Activated CD4-positive, CD25-positive, alpha-beta regulatory T cell (primary cell): ENCODE measurements at places on chromosomes 7 and 10.

GRCh38 chr7:81604808-81605174 lies 165.1 kb downstream of the HGF start:
- no peak for DNase-seq

- DNase-seq: no peak
Measured at GRCh38 chr7:134419085-134419484, 39.8 kb downstream of the AKR1B1 start.

- no peak for DNase-seq
Measured at GRCh38 chr10:112811741-112812551, 138.1 kb upstream of the TCF7L2 start.

- no peak for DNase-seq
Measured at GRCh38 chr10:112296908-112297331, 13.7 kb downstream of the TECTB start.

DNA sequence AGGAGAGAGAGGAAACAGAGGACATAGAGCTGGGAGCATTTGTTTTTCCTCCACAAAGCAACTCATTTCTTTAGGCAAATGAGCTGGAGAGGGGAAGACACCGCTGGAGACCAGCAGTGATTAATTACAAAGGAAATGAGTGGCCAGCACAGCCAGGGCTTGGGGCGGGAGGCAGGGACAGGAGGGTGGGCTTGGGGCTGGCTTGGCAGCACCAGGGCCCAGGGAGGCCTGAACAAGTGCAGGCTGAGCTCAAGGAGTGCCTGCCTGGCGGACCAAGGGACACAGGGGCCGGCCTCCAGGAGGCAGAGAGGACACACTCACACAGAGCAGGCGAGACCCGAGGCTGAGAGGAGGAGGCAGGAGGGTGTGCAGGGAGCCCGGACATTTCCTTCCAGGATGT lies 149.0 kb upstream of the UNC5B start:
- no peak for DNase-seq

GRCh38 chr7:135168489-135169140 lies 1.9 kb downstream of the CYREN start:
- no peak for DNase-seq

- no peak for DNase-seq
Measured at GRCh38 chr10:33335551-33335800, 1.0 kb upstream of the NRP1 start.

DNA sequence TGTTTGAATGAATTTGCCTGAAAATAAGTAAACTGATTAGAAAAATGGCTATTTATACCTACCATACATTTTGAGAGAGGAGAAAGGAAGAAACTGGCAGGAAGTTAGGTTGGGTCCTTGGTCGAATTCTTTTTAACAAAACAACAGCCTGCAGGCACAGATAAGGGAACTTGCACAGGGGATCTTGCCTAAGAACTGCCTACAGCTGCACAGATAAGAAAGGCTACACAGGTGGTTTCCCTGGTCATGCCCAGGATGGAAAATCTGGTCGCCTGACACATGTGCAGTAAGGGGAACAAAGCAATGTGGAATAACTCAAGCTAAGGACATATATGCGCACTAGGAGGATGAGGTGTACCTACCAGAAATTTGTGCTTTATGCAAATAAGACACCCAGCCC lies 732.1 kb upstream of the POT1 start:
- DNase-seq: no peak

- no peak for DNase-seq
Measured at GRCh38 chr7:74501298-74501697, 47.6 kb downstream of the GTF2IRD1 start.

- no peak for DNase-seq
Measured at GRCh38 chr7:80584778-80585177, 53.7 kb upstream of the CD36 start.

DNA sequence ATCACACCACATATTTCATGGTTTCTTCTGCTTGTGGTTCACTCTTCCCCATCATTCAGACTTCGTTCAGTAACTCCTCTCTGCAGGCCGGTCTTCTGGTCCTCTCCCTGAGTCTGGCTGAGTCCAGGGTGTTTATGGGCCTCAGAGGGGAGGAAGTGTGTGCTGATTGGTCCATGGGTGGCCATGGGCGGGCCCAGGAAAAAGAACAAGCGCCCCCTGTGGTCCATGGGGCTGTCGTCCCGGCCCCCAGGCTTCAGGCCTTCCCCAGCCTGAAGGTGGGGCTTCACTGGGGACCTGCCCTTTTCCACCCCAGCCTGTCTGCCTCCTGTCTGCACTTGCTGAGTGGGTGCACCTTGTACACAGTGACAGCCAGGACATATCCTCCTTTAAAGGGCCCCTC lies 123.7 kb downstream of the VIPR2 start:
- DNase-seq: no peak

DNA sequence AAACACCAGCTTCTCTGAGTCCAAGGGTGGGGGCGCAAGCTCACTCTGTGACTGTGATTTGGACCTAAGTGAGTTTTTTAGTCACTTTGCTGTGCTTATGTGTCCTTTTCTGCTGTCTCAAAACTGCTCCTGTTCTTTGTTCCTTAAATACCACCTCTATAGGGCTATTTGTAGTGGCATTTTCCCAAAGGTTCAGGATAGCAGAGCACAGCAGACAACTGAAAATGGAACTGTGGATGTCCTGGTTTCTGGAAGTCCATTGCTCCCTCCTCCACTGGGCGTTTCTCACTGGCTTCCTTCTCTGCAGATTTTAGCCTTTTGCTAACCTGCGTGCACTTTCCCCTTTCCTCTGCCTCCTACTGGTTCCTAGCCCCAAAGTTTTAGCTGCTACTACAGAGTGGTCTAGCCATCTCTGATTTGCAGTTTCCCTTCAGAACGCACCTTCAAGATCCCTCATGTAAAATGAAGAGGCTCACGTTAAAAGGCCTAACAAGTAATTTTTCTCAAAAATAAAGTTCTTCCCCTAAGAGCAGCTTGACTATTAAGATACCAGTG lies 25.6 kb downstream of the BLVRA start:
- DNase-seq: no peak

- DNase-seq: peak; percentile 50
Measured at GRCh38 chr10:116787893-116788665, 45.7 kb upstream of the HSPA12A start.

DNA sequence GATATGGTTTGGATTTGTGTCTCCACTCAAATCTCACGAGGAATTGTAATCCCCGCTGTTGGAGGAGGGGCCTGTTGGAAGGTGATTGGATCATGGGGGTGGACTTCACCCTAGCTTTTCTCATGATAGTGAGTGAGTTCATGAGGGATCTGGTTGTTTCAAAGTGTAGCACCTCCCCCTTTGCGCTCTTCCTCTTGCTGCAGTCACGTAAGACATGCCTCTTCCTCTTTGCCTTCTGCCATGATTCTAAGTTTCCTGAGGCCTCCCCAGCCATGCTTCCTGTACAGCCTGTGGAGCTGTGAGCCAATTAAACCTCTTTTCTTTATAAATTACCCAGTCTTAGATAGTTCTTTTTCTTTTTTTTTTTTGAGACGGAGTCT lies 17.1 kb downstream of the CDNF start:
- DNase-seq: no peak

DNA sequence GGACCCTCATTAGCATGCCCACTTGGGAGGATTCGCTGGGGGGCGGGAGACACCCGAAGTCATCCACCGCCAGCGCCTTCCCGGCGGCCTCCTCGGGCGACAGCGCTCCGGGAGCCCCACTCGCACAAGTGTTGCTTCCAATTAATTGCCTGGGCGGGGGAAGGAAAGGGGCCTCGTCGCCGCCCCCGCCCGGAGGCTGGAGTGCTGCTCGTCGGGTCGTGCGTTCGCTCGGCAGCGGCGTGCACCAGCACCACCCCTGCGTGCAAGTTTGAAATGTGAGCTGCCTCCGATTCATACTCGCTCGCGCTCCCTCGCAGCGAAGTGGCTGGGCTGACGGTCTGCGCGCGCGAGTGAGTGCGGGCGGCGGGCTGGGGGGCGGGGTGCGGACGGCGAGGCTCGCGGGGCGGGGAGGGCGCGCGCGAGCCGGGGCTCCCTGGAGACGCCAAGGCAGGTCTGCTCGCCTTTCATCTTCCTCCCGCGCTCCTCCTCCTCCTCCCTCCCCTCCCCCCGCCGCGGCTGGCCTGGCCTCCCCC lies 104.6 kb upstream of the PPIF start:
- DNase-seq: peak; percentile 36

GRCh38 chr7:98922392-98923187 lies 44.3 kb downstream of the TRRAP start:
- no peak for DNase-seq

GRCh38 chr10:114552050-114552449 lies 106.0 kb downstream of the ABLIM1 start:
- no peak for DNase-seq

DNA sequence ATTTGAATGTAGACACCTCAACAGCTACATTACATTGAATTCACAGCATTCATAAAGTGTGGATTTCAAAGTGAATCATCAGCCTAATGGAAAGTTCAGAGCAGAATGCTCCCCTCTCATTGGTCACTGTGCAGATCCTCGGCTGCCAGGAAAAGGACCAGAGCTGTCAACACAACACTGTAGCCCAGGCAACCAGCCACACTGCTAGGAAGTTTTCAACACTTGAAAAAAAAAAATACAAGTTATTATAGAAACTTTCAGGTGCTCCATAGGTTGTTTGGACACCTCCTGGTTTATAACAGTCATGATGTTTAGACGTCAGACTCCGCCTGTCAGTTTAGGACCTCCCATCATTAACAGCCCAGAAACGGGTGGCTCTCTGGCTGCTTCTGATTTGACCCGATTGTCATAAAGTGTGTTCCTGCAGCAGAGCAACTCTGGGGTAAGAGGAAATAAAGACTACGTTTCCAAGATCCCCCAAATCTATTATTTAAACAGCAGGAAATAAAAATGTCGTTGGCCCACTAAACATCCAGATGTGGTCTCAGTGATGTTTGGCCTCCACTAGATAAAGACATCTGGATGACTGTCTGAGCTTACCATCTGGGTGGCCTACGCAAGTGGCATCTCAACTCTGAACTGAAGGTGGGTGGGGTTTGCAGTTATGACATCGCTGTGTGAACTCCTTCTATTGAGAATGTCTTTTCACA lies 117.4 kb downstream of the CABCOCO1 start:
- DNase-seq: no peak

GRCh38 chr10:13660551-13660920 lies 73.8 kb downstream of the PRPF18 start:
- no peak for DNase-seq

GRCh38 chr10:99859585-99859984 lies 77.1 kb downstream of the ABCC2 start:
- DNase-seq: no peak

GRCh38 chr10:20228729-20229128 lies 412.5 kb downstream of the PLXDC2 start:
- DNase-seq: no peak

GRCh38 chr7:18128846-18129245 lies 101.2 kb upstream of the PRPS1L1 start:
- DNase-seq: no peak

DNA sequence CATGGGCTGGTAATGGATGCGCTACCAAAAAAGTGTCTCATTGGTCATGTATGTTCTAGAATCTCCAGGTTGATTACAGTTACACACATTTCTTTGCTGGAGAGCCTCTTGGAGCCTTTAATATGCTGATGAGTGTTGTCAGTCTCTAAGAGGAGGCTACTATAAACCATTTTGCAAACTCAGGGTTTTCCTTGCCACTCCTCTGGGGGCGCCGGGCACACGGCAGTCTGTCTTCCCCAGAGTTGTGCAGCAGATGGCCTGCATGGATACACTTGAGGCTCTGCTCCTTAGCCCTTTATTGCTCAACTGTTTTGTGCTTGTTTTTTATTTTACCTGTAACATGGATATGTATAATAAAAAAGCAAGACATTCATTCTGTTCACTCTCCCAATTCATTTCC lies 196.5 kb downstream of the ACTR3B start:
- no peak for DNase-seq

- no peak for DNase-seq
Measured at GRCh38 chr7:118467381-118467780, 242.9 kb downstream of the ANKRD7 start.

DNA sequence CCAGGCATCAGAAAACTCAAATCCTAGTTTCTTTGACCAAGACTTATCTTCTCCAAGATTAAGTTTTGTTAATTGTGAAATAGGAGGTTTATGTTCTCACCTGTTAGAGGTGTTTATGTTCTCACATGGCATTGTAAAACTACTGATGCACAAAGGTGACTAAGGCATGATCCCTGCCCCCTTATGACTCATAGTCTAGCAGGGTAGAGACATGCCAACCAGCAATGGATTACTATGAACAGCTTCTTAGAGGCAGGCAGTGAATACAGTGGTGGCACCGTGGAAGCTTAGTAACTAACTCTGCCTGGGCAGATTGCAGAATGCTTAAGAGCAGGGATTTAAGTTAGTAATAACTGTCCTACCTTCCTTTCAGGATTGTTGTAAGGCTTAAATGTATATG lies 400.9 kb downstream of the SORCS3 start:
- no peak for DNase-seq

- no peak for DNase-seq
Measured at GRCh38 chr7:87960239-87960638, 26.2 kb downstream of the ADAM22 start.

DNA sequence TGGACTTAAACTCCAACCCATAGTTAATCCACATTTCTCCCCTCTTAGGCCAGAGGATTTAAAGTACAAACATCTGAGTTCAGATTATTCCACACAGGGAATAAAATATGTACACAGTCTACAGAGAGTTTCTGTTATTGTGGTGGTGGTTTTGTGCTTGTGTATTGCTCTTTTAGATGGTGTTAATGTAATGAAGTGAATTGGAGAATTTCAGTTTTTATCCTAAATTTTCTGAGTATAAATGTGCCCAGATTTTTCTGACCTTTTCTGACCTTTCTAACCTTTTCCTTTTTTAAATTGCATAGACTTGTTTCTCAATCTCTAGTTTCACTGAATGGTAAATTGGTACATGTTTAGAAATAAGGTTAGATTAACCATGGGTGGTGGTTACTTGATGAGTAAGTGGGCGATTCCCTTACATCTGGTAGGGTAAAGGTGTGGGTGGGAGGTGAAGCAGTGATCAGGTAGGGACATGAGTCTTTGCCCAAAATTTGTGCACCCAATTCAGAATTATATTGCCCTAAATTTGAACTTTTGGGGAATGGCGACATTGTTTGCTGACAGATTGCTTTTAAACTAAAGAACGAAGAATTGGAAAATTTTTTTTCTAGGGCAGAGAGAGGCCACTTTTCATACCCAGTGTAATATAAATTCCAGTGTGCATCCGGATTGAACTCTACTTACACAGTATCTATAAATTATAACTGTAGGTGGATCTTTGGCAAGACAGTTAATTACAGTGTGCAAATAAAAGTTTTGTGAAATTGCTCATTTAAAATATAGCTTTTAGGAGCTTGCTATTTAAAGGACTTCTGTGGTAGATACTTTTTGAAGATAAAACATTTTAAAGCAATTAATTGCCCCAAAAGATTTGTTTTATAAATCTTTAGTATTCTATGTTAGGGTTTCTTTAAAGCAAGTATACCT lies 62.2 kb downstream of the ST7 start:
- DNase-seq: no peak

DNA sequence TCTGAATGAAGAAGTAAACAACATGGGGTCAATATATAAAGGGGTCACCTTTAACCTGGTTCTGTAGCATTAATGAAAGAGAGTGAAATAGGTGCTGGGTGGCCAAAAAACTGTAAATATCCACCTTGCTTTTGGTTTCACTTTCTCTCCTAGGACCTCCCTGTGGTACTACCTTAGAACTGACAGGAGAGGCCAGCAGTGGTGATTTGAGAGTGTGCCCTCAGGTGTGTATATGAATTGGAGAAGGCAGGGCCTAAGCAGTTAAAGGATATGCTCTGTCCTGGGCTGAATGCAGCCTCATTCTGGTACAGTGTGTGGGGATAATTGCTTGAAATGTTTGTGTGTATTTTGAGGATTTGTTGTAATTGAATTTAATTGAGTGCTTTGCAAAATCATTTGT lies 62.0 kb downstream of the BBS9 start:
- DNase-seq: no peak

GRCh38 chr10:29555746-29556481 lies 78.9 kb downstream of the SVIL start:
- no peak for DNase-seq
